ENCODE measurements at places on chromosomes 7 and 10. TPM values are rescaled to one million over a fixed set of nuclear protein-coding genes. Genes with fewer than 3 reads are reported as not detected.

The COL13A1 gene
- total RNA-seq, result 0.17 TPM

The TRIL gene
- total RNA-seq, result not detected

The BBIP1 gene
- total RNA-seq, result 20.5 TPM

The DDX50 gene
- total RNA-seq, result 31.6 TPM

The TSPAN33 gene
- total RNA-seq, result 35.8 TPM

The LAMB1 gene
- total RNA-seq, result 5.9 TPM

DNA sequence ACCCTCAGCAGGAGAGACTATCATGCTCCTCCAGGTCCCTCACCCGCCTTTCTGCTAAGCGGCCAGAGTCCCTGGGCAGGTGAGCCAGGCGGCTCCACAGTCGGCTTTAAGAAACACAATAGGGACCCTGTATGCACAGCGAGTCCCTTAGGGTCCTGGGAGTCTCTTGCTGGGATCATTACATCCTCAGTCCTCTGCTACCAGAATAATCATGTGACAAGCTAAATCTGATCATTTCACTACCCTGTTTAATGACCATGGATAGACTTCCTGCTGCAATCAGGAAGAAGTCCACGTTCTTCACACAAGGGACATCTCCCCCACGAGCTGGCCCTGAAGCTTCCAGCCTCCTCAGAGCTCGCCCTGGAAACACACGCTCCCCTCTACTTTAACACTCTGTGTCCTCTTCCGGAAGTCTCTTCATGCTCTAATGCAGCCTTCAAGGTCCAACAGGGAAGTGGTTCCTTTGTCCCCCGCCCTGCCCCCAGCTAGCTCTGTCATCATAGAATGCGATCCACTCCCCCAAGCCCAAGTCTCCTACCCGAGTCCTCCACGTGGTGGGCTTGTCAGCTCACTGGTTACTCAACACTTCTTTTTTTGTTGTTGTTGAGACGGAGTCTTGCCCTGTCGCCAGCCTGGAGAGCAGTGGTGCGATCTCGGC is 101.5 kb downstream of the RNF216 start:
- no peak for DNase-seq

GRCh38 chr7:112072541-112073245 is 133.5 kb downstream of the DOCK4 start:
- DNase-seq, result no peak

- DNase-seq, result no peak
Observed at GRCh38 chr10:126387041-126387921, 996 bp downstream of the ADAM12 start.

- DNase-seq, result no peak
Observed at GRCh38 chr7:29335188-29336083, 140.9 kb downstream of the CHN2 start.

- no peak for DNase-seq
Observed at GRCh38 chr7:94183891-94184290, 179.7 kb upstream of the BET1 start.

DNA sequence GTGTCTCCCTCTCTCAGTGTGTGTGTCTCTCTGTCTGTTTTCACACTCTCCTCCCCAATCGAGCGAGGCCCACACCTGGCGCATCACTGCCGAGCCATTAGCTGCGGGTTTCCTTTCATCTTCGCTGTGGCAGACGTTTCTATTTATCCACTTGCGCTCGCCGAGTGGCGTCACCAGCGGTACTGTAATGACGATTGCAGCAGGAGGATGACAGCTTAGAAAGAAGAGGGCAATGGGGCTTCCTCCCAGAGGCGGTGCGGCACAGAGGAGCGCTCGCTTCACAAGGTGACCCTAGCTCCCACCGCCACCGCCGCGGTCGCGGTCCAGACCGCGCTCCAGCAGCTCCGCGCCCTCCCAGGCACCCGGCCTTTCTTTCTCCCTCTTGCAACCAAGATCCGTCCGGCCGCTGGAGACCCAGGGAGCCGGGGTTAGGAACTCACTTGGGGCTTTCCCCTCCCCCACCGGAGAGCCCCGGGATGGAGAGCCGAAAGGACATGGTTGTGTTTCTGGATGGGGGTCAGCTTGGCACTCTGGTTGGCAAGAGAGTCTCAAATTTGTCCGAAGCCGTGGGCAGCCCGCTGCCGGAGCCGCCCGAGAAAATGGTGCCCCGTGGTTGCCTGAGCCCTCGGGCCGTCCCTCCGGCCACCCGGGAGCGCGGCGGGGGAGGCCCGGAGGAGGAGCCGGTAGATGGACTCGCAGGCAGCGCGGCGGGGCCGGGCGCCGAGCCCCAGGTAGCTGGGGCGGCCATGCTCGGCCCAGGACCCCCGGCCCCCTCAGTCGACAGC is at the start of gene EVX1:
TSS of gene EVX1 (plus strand) at position 248 of the 785 bp plus-strand sequence. CDS start at position 477, 229 bp downstream.
- no peak for DNase-seq

Measured in G401 (cell line).